ENCODE measurements at places on chromosomes 1 and 21.

GRCh38 chr1:182279724-182280503 lies 111.7 kb downstream of the GLUL start:
- DNase-seq = no peak

DNA sequence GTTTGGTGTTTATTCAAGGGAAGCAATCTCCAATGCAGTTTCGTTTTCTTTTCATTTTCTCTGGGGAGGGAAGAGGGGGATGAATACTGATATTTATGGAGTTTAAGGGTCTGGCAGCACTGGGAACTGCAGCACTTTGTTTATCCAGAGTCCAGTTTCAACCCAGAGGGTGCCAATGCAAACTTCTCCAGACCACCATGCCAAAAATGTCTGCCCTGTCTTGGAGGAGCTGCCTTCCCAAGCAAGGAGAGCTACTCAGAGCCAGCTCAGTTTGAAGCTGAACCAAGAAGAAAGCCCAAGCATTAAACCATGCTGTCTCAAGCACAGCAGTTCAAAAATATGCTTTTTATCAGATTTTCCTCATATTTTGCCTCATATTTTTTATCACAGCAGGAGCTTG lies 589.7 kb downstream of the LMO4 start:
- no peak for DNase-seq

DNA sequence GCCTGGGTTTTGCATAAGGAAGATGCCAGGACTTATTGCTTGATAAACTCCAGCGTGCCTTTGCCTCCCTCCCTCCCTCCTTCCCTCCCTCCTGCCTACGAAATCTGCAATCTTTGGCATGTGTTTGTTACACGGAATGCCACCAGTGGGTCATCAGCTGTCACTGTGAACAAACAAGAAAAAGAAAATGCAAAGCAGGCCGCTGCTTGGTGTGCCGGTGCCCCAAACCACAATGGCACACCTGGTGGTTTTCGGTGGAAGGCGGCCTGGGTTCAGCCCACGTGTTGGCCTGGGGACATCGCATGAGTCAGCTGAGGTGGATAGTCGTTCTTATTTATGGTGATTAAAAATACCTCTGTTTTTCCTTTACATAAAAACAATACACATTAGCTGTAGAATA lies 16.3 kb upstream of the IFNLR1 start:
- no peak for DNase-seq

DNA sequence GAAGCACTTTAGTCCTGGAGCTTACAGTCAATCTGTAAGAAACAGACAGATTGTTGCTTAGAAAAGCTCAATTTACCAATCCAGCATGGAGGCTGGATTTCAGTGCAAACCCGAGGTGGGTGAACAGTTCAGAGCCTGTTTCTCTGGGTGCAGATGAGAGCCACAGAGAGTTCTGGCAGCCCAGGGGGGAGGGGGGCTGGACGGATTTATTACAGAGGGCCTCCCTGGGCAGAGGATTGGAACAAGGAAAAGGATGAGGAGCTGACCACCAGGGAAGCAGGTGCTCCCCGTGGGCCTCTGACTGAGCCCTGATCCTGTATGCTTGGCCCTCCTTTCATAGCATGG lies 38.0 kb upstream of the EPS8L3 start:
- DNase-seq = no peak

DNA sequence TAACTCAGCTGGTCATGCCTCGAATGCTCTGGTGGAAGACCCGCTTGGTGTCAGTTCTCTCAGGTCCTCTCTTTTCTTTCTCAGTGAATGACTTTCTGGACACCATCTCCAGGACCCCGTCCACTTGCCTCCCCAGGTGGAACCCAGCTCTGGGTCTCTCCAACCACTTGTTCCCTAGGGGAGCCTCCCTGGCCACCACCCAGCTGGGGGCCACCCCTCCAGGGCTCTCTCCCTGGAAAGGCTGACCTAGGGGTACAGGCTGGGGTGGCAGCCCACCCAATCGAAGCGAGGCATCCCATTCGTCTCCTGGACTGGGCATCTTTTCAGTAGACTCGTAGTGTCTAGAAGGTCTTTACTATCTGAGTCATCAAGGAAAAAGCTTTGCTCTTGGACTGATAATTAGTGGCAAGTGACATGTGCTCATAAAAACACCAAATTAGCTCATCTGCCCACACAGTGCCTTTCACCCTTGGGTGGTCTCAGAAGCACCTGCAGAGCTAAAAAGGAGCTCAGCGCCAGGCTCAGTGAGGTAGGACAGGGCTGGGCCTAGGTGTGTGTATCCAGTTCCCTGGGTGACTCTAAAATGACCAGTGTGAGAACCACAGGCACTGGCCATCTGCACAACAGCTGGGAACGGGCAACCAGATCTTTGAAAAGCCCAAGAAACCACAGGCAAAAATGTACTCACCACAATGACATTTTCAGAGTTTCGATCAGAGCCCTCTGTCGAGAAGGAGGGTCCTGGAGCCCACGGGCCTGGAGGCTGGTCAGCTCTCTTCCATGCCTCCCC lies 2.4 kb upstream of the PDXK start:
- no peak for DNase-seq

DNA sequence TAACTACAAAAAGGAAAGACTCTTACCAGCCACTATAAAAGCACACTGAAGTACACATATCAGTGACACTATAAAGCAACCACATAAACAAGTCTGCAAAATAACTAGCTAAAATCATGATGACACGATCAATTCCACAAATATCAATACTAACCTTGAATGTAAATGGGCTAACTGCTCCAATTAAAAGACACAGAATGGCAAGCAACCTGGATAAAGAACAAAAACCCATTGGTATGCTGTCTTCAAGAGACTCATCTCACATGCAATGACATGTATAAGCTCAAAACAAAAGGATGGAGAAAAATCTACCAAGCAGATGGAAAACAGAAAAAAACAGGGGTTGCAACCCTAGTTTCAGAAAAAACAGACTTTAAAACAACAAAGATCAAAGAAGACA lies 59.7 kb upstream of the LYPLAL1 start:
- no peak for DNase-seq

GRCh38 chr1:31218705-31219104 lies 21.0 kb downstream of the NKAIN1 start:
- no peak for DNase-seq

- peak; percentile 38 for DNase-seq
Measured at GRCh38 chr1:91500756-91501522, at the start of gene CDC7. Gene CDC7, plus strand, starts transcription at chr1:91500851. Its CDS starts 866 bp downstream, at chr1:91501717.

GRCh38 chr1:184214128-184214527 lies 162.6 kb downstream of the TSEN15 start:
- no peak for DNase-seq

DNA sequence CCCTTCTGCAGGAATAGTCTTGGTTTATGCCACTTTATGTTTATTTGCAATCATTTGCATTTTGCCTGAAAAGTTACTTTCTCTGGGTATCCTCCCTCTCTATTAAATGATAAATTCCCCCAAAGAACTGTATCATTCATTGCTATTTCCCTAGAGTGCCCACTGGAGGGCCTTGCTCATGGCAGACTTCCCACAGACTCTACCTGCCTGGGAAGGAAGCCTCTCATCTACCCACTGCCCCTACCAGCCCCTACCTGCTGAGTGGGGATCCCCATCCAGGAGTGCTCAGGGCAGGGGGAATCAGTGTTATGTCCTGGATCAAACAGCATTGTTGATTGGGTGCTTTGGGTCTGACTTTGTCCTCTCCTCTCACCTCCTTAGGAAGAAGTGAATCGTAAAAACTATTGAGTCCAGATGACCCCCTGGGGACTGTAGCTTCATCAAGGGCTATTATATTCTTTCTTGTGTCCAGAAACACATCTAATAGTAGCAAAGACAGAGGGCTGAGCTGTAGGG lies 6.8 kb upstream of the LRRN2 start:
- no peak for DNase-seq

- no peak for DNase-seq
Measured at GRCh38 chr1:228399531-228400236, 7.0 kb downstream of the TRIM11 start.

DNA sequence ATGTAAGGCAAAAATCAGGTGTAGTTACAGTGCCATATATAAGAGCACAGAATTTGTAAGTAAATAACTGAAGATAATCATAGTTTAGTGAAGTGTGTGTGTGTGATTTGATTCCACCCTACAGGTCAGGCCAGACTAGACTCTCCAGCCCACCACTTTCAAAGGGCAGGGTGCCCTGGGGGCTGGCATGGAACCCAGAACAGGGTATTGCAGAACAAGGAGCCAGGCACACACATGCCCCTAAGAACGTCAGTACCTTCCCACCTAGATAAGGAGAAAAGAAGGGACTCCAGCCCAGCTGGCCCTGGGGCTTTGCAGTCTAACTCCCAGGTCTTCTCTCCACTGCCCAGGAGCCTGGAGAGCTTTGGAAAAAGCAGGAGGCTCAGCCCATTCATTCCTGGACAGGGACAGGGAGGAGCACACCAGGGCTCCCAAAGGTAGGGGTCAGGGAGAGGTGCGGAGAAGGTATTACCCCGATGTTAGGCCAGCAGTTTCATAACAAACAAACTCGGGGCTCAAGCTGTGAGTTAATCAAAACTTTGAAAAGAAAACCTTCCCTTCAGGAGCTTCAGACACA lies 149.7 kb upstream of the VANGL1 start:
- no peak for DNase-seq

DNA sequence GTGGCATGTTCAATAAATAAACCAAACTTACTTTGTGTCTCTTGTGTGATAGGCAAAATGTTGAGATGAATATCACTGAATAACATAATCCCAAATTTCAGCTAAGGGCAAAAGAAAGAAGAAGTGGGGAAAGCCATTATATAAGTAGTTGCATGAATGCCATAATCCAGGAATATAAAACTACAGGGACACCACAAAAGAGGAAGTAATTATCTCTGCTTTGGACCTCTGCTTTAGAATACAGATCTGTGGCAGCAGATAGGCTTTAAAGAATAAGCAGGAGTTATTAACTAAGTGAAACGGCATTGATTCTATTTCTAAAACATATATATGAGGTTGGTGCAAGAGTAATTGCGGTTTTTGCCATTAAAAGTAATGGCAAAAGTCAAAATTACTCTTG lies 288.5 kb upstream of the SNX7 start:
- no peak for DNase-seq

GRCh38 chr1:17190010-17190995 lies 14.6 kb upstream of the PADI1 start:
- no peak for DNase-seq

Measured in 8988T (cell line).